GM04503 (cell line): ENCODE measurements at places on chromosomes 16 and 17.

- DNase-seq: no peak
Measured at GRCh38 chr17:47980541-47980940, 9.6 kb downstream of the CDK5RAP3 start.

DNA sequence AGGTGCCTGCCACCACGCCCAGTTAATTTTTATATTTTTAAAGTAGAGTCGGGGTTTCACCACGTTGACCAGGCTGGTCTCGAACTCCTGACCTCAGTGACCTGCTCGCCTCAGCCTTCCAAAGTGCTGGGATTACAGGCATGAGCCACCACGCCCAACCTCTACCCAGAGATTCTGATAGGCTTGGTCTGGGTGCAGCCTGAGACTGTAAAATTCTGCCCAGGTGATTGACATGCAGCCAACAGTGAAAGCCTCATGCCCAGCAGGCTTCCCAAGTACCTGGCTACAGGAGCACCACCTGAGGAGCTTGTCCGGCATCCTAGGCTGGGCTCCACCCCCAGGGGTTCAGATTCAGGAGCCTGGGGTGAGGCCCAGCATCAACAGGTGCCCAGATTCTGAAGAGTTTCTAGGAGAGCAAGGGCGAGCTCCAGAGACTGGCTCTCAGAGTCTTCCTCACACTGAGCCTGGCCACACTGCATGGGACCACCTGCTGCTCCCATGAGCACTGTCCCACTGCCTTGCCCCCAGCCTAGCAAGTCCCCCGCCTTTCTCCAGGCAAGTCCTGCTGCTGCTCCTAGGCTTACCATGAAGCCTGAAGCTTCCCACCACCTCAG lies 16.6 kb downstream of the ZNF385C start:
- DNase-seq: no peak

DNA sequence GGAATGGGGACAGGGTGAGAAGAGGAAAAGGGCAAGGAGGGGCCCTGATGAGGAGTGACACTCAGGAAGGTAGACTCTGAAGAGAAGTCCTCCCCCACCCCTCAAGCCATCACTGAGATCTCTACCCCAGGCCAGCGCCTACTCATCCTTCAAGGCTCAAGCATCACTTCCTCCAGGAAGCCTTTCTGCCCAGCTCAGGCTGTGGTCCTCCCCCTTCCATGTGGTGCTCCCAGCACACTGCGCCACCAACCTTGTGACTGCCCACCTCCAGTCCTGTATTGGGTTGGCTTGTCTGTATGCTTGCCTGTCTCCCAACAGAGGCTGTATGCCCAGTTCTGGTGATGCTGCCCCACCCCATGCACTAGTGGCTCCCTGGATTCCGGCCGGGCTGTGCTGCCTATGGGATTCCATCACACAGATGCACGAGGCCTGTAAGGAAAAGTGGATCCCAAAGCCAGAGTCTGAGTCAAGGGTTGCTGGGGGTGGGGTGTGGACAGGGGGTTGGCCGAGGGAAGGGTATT lies 19.8 kb upstream of the ZFP90 start:
- no peak for DNase-seq

GRCh38 chr17:1558401-1558800 lies 4.2 kb downstream of the PITPNA start:
- no peak for DNase-seq

DNA sequence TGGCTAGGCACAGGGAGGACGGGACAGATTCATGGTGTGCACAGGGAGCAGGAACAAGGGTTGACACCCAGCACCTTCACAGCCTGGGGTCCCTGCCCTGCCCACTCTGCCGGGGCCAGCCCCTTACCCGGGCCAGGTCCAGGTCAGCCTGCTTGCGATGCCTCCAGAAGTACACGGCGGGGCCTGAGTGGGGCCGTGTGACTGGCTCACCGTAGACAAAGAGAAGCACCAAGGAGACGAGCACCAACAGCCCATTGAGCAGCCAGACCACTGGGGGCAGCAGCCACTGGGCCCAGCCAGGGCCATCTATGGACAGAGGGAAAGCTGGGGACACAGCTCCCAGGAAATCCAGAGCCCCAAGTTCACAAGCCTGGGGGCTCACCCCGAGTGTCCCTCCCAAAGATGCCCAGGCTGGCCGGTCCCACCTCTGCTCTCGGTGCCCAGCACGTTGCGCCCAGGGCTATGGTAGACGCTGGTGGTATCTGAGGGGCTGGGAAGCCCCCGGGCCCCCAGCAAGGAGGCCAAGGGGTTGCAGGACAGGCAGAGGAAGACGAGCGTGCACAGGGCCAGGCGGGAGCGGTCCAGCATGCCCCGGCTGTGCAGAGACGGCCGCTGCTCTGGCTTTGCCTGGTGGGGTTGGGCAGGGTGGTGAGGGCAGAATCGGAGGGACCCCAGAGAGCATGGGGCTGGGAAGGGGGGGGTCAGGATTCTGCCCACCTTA lies 19.8 kb downstream of the SREBF1 start:
- DNase-seq: no peak

DNA sequence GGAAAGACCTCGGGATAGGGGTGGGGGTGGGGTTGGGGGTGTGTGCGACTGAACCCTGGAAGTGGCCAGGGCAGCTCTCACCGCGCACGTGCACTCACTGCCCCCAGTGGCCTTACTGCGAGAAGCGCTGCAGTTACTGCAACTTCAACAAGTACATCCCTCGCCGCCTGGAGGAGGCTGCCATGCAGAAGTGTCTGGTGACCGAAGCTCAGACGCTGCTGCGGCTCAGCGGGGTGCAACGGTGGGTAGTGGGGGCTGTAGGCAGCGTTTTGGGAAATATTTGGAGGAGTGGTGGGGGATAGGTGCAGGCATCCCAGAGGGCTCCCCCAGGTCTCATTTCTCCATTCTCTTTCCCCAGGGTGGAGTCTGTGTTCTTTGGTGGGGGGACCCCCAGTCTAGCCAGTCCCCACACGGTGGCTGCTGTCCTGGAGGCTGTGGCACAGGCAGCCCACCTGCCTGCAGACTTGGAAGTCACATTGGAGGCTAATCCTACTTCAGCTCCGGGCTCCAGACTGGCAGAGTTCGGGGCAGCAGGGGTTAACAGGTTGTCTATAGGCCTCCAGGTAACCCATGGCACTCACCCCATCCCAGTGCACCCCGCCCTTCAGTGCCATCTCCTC lies 972 bp downstream of the RSAD1 start:
- no peak for DNase-seq

DNA sequence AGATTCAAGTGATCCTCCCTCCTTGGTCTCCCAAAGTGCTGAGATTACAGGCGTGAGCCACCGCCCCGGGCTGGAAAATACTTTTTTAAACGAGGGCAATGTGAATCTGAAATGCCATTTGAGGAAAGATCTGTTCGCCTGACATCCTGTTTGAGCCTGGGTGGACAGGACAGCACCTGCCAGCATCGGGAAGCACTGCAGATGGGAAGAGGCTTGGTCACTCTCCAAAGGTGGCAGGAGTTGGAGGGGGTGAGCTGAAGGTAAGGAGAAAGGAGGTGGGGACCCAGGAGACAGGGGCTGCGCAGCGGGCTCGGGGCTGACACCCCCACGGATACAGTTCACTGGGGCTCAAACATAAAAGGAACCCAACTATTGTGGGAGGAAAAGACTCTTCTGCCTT lies 3.9 kb upstream of the BIRC5 start:
- no peak for DNase-seq

- DNase-seq: no peak
Measured at GRCh38 chr17:71432378-71433315, 688.2 kb upstream of the SOX9 start.

DNA sequence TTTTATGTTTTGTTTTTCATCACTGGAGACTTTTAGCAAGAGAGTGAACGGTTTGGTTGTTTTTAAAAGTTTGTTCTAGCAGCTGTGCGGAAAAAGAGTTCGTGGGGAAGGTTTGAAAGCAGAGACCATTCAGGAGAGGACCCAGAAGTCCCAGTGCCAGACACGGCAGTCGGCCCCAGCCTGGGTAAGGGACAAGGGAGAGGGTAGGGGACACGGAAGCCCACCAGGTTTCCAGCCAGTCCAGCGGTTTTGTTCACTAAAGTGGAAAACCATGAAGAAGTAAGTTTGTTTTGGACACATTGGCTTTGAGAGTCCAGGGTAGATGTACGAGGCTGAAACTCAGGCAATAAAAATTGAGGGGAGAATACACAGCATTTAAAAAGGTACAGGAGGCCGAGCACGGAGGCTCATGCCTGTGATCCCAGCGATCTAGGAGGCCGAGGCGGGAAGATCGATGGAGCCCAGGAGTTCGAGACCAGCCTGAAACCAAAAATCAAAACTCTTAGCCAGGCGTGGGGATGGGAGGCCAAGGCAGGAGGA lies 56.8 kb upstream of the RPH3AL start:
- DNase-seq: no peak

DNA sequence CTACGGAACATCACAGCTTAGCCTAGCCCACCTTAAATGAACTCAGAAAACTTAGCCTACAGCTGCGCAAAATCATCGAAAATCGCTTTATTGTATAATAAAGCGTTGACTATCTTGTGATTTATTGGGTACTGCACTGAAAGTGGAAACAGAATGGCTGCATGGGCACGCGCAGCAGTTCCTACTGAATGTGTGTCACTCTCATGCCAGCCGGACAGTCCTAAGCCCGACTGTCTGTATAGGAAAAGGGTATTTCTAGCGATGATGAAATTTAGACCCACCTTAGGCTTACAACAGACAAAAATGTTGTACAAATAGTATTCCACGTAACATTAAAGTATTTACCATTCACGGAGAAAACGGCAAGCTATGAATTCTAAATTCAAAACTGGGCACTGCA lies 9.3 kb downstream of the FBXO31 start:
- DNase-seq: no peak

GRCh38 chr16:74793571-74793970 lies 19.0 kb upstream of the FA2H start:
- DNase-seq: no peak

- no peak for DNase-seq
Measured at GRCh38 chr16:76195056-76195455, 82.1 kb upstream of the CNTNAP4 start.

- peak; percentile 52 for DNase-seq
Measured at GRCh38 chr17:44097110-44097958, 26.1 kb downstream of the HDAC5 start.

DNA sequence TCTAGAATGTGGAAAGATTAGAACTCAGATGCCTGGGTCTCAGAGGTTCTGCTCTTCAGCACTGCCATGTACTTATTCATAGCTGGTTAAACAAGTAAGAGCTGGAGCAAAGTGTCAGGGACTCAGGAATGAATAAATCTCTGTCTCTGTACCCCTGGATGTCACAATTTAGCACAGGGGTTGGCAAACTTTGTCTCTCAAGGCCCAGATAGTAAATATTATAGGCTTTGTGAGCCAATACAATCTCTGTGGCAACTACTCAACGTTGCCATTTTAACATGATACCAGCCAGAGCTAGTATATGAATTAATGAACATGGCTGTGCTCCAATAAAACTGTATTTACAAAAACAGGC lies 220.3 kb upstream of the MON1B start:
- DNase-seq: no peak

DNA sequence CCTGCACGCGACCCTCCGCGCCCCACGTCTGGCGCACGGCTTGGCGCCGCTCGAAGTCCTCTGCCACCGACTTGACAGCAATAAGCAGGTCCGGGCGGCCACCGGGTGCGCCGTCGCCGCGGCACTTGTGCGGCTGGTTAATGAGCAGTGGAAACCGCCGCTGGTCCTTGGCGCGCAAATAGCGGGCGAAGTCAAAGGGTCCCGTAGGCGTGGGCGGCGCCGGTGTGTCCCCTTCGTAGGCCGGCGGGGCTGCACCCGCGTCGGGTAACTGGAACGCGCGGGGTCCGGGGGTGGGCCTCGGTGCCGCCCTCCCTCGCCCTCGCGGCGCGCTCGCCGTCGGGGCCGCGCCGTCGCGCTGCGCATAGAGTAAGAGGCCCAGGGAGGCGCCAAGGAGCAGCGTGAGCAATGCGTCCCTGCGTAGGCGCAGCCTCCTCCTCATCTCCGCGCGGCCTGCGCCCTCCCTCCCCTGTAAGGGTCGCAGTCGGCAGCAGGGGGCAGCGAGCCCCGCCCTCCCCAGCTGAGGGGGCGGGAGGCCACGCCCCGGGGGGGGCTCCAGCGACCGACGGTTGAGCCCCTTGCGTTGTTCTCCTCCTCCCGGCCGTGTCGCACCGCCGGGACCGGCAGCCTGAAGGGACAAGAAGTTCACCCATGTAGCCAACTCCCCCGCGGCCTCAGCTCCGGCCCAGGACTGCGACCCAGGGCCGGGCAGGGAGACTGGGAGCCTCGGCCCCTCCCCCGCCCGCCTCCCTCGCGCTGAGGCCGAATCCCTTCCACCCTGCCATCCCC lies 558 bp downstream of the B3GNT9 start:
- no peak for DNase-seq

GRCh38 chr17:39556423-39556822 lies 51.3 kb downstream of the NEUROD2 start:
- DNase-seq: no peak

DNA sequence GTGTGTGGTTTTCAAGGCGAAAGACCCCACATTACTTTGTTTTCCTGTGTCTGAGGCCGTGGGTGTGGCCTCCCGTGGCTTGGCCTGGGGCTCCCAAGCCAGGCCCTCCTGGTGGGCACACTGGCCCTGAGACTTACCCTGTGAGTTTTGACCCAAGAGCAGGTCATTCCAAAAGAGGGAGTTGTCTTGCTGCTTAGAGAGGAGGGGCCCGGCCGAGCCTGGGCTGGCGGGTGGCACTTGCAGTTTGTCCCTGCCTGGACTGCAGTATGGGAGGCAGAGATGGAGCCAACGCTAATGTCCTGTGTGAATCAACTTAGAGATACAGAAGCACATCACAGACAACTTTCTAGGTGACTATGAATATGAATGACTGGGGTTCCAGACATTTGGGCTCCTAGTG lies 22.7 kb downstream of the PLEKHG4 start:
- DNase-seq: no peak

GRCh38 chr16:53773150-53773846 lies 69.3 kb downstream of the FTO start:
- DNase-seq: peak; percentile 42

GRCh38 chr16:30124985-30125379 lies 2.0 kb upstream of the MAPK3 start:
- no peak for DNase-seq

GRCh38 chr17:31283841-31284240 lies 13.2 kb downstream of the OMG start:
- no peak for DNase-seq
